ENCODE measurements at places on chromosomes 12 and 14. TPM values are rescaled to one million over a fixed set of nuclear protein-coding genes. Genes with fewer than 3 reads are reported as not detected.

GRCh38 chr12:28096649-28097048 lies 93.6 kb upstream of the CCDC91 start:
- H3K27ac ChIP-seq: no peak overlapping the region
- no peaks in the 10 kb centered on the region for H3K27me3 ChIP-seq
- no peak for DNase-seq
- peaks cover 10% of the 10 kb centered on the region for H3K4me1 ChIP-seq
- H3K36me3 ChIP-seq: no peaks in the 10 kb centered on the region

GRCh38 chr12:103965255-103965589 lies 450 bp upstream of the TDG start:
- H3K4me3 ChIP-seq: peak overlapping the region; percentile 99
- peaks cover 61% of the 10 kb centered on the region for H3K4me1 ChIP-seq
- H3K36me3 ChIP-seq: peaks cover 27% of the 10 kb centered on the region
- DNase-seq: no peak

DNA sequence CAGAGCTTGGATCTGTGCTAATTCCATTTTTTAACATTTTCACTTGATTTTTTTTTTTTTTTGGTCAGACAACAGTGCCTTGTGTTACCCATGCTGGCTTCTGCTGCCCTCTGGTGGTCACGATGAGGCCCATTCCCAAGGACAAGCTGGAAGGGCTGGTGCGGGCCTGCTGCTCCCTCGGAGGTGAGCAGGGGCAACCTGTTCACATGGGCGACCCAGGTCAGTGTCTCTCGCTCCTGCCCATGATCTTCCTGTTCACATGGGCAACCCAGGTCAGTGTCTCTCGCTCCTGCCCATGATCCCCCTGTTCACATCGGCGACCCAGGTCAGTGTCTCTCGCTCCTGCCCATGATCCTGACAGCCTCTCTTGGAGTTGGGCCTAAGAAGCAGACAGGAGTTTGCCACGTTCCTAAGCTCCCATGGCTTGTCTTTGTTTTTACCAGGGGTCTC lies 59.4 kb downstream of the DGLUCY start:
- no peaks in the 10 kb centered on the region for H3K27me3 ChIP-seq
- H3K4me1 ChIP-seq: peaks cover 11% of the 10 kb centered on the region
- no peaks in the 10 kb centered on the region for H3K36me3 ChIP-seq
- H3K4me3 ChIP-seq: no peak overlapping the region
- H3K27ac ChIP-seq: no peak overlapping the region

DNA sequence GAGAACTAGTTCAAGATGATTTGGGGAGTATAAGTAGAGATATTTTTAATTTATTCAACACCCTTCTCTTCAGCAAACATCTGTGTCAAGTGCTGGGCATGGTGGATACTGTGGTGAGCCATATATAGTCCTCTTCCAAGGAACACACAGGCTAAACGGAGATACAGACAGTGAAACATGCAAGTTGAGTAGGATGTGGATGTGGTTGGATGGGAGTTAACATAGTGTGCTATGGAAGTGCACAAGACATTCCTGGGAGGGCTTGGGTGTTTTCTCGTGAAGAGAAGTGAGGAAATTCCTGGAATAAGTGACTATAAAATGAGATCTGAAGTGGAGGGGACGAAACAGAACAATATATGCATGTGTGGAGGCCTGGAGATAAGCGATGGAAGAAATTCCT lies 181.1 kb upstream of the NPAS3 start:
- no peaks in the 10 kb centered on the region for H3K27me3 ChIP-seq
- H3K4me3 ChIP-seq: no peak overlapping the region
- peaks cover 19% of the 10 kb centered on the region for H3K36me3 ChIP-seq
- peaks cover 28% of the 10 kb centered on the region for H3K4me1 ChIP-seq
- H3K27ac ChIP-seq: no peak overlapping the region

- no peak overlapping the region for H3K4me3 ChIP-seq
- H3K36me3 ChIP-seq: no peaks in the 10 kb centered on the region
- peaks cover 25% of the 10 kb centered on the region for H3K27me3 ChIP-seq
- no peak overlapping the region for H3K27ac ChIP-seq
- peaks cover 33% of the 10 kb centered on the region for H3K4me1 ChIP-seq
- DNase-seq: no peak
These were observed 59.1 kb downstream of the ESR2 start for GRCh38 chr14:64234877-64235651.

GRCh38 chr14:99073431-99073830 lies 198.6 kb downstream of the BCL11B start:
- no peak for DNase-seq
- no peaks in the 10 kb centered on the region for H3K36me3 ChIP-seq
- H3K4me1 ChIP-seq: no peaks in the 10 kb centered on the region
- H3K27ac ChIP-seq: no peak overlapping the region
- H3K4me3 ChIP-seq: no peak overlapping the region

GRCh38 chr14:94049625-94050023 lies 23.5 kb downstream of the OTUB2 start:
- H3K4me1 ChIP-seq: no peaks in the 10 kb centered on the region
- H3K27me3 ChIP-seq: no peaks in the 10 kb centered on the region
- peaks cover 34% of the 10 kb centered on the region for H3K36me3 ChIP-seq
- H3K27ac ChIP-seq: no peak overlapping the region

DNA sequence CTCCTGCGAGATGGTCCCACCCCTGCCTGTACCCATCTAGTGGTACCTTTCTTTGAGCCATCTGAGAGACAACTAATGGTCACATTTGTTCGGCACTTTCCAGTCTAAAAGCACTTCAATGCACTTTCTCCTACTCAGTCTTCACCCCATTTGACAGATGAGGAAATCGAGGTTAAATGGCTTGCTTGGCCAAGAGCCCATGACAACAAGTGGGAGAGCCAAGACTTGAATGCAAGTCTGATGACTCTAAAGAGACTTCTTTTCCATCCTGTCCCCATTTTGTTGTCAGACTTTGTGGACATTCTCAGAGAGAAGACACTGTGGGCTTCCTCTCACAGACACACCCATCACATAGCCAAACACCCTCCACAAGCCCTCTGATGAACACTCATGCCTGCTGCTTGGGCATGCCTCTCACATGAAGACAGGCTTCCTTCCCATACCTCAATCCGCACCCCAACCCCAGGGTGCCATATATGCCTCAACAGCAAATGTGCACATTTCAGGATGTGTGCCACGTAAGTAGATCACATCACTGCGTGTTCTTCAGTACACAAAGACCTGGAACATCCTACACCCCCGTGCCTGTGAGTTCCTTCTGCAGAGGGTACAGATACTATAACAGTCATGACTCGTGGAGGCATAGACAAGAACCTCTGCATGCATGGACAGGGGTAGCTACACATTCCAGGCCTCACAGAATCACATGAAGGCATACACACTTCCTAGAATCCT lies 805 bp downstream of the MYH7 start:
- no peak overlapping the region for H3K4me3 ChIP-seq
- peaks cover 42% of the 10 kb centered on the region for H3K27me3 ChIP-seq
- no peaks in the 10 kb centered on the region for H3K4me1 ChIP-seq

DNA sequence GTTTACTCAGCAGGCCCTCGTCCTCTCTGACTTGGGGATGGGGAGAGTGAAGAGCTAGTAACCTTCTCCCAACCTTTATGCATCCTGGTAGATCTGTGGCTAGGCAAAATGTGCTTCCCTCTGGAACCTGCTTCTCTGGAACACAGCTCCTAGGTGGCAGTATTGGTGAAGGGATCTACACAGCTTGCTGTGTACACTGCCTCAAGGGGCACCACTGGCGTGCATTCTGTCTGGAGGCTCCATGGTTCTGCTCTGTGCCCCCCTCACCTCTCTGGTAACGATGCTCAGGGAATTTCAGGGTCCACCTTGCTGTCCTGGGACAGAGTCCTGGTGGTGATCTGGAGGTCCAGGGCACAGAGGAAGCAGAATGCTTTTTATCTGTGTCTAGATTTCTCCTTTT lies 43.5 kb upstream of the KCNA5 start:
- H3K36me3 ChIP-seq: no peaks in the 10 kb centered on the region
- peaks cover 38% of the 10 kb centered on the region for H3K4me1 ChIP-seq
- H3K4me3 ChIP-seq: no peak overlapping the region

DNA sequence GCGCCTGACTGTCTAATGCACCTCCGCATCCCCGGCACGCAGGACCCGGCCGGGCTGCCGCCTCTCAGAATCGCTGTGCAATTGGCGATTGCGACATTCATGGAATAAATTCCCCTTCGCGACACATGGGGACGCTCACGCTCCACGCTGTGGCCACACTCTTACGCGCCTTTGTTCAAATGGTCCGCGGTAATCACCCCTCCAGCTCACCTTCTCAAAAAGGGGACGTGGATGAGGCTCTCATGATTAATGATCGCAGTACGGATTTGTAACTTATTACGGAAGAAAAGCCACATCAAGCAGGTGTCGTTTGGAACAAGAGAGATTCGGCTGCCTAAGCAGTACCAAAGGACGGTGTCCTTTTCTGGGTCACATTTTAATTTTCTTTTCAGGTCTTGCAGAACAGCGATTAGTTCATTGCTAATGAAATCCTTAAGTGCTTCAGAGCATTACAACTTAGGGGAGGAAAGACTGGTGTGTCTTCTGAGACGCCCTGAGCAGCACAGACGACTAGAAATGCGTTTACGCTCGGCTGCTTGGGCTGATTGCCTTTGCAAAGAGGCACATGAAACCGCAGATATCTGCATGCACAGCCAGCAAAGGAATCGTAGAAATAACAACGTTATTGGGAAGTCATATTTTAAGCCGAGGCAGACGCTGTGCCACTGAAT lies 37.3 kb upstream of the ADGRD1 start:
- peak overlapping the region; percentile 74 for H3K4me3 ChIP-seq
- H3K4me1 ChIP-seq: peaks cover 15% of the 10 kb centered on the region
- DNase-seq: no peak
- H3K27ac ChIP-seq: no peak overlapping the region

- H3K4me3 ChIP-seq: no peak overlapping the region
- H3K27me3 ChIP-seq: no peaks in the 10 kb centered on the region
- H3K4me1 ChIP-seq: peaks cover 61% of the 10 kb centered on the region
- H3K36me3 ChIP-seq: peaks cover 17% of the 10 kb centered on the region
- no peak for DNase-seq
- peak overlapping the region; percentile 3 for H3K27ac ChIP-seq
These were observed 641.1 kb upstream of the TBX3 start for GRCh38 chr12:115324949-115325593.

DNA sequence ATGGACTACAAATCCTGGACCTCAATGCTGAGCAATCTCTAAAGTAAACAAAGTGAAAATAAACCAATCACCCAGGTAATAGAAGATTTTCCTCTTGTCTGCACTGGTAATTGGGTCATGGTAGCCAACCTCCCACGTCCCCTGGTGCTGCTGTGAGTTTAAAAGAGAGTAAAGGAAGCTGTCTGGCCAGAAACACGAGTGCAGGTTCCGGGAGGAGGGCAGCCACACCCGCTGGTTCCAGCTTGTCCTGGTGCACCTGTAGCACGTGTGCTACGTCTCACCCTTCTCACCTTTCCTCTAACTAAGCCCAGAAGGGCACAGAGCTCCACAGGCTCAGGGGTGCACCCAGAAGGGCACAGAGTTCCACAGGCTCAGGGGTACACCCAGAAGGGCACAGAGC lies 5.4 kb downstream of the CRACR2A start:
- no peaks in the 10 kb centered on the region for H3K36me3 ChIP-seq
- H3K27me3 ChIP-seq: peaks cover 26% of the 10 kb centered on the region
- no peak for DNase-seq
- no peak overlapping the region for H3K4me3 ChIP-seq

DNA sequence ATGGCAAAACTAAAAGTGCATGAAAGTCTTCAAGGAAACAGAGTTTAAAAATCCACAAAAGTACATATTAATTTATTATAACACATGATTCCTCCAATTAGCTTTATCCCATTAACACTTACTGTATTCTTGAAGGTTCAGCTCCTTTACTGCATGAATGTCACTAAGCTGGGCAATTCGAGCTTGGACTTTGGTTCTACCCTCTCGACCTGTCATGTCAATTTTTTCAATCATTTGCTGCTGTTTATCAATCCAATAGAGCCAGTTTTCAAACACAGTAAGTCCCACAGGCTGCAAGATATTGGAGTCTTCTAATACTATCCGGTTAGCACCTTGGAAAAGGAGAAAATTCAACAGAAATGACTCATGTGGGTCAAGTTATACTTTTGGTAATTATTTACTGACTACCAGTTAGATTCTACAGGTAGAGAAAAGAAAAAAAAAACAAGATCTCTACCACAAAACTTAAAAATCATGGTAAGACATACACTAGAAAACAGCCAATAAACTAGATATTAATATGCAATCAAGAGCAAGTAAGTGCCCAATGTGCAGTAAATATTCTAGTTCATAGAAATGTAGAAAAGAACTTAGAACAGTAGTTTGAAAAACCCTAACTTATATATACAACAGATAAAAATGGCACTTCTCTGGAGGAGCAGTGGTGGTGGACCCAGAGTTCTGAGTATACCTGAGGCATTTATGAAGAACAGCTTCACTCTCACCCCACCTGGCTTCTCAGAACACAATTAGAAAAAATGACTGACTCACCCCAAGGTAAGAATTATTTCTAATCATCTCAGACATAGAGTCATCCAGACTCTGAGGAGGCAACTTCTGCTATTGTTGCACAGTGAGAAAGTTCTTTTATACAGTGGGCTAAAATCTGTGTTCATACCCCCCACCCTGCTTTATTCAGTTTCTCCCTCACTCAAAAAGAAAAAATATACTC lies 67.7 kb downstream of the BCL2L14 start:
- no peak for DNase-seq
- H3K27ac ChIP-seq: no peak overlapping the region
- no peak overlapping the region for H3K4me3 ChIP-seq

DNA sequence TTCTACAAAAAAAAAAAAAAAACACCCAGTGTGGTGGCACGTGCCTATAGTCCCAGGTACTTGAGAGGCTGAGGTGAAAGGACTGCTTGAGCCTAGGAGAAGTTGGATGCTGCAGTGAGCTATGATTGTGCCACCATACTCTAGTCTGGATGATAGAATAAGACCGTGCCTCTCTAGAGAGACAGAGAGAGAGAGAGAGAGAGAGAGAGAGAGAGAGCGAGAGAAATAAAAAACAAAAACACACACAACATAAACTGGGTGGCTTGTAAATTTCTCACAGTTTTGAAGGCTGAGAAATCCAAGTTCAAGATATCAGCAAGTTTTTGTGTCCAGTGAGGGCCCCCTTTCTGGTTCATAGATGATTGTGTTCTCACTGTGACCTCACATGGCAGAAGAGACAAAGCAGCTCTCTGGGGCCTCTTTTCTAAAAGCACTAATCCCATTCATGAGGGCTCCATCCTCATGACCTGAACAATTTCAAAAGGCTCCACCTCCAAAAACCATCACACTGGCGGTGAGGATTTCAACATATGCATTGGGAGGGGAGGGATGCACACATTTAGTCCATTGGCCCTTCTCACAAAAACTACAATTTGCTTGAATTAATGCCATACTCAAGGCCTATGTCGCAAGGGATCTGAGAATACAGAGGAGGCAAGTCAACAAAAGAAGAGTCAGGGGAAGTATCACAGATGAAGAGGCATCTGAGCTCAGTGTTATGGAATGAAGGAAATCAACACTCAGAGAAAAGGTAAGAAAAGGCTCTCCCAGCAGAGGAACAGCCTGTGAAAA lies 94.9 kb downstream of the PPM1H start:
- DNase-seq: no peak
- no peak overlapping the region for H3K27ac ChIP-seq
- peaks cover 5% of the 10 kb centered on the region for H3K36me3 ChIP-seq
- H3K4me3 ChIP-seq: no peak overlapping the region
- peaks cover 28% of the 10 kb centered on the region for H3K4me1 ChIP-seq

GRCh38 chr14:24465368-24465767 lies 22.8 kb upstream of the SDR39U1 start:
- H3K27ac ChIP-seq: no peak overlapping the region
- no peaks in the 10 kb centered on the region for H3K36me3 ChIP-seq
- peaks cover 6% of the 10 kb centered on the region for H3K4me1 ChIP-seq
- H3K27me3 ChIP-seq: no peaks in the 10 kb centered on the region
- no peak overlapping the region for H3K4me3 ChIP-seq
- DNase-seq: no peak

The TMEM63C gene
- total RNA-seq: not detected

The EIF2S3B gene
- 0.81 TPM for total RNA-seq

The TC2N gene
- 0.70 TPM for total RNA-seq

The CABP1 gene
- total RNA-seq: 0.21 TPM

The RPL10L gene
- not detected for total RNA-seq

The PRB2 gene
- not detected for total RNA-seq

Data from HFFc6 (cell line).